Left cardiac atrium (tissue), 4 donors: ENCODE measurements at places on chromosomes 12 and 14. TPM values are rescaled to one million over a fixed set of nuclear protein-coding genes. Genes with fewer than 3 reads are reported as not detected.

The LMNTD1 gene
- total RNA-seq, result 0.58 TPM

The AKAP5 gene
- total RNA-seq, result 0.27 TPM

The CD163 gene
- total RNA-seq, result 186 TPM

The ABCC9 gene
- total RNA-seq, result 44.6 TPM

The REC8 gene
- 8.4 TPM for total RNA-seq

The AQP6 gene
- total RNA-seq, result 0.77 TPM

The KLRD1 gene
- total RNA-seq, result 3.6 TPM

The KRT74 gene
- total RNA-seq, result not detected

The REM2 gene
- 0.12 TPM for total RNA-seq

The ASCL1 gene
- total RNA-seq, result not detected

The KRT73 gene
- total RNA-seq, result not detected

The KLRC2 gene
- not detected for total RNA-seq

The LBHD2 gene
- total RNA-seq, result not detected

The CLEC9A gene
- total RNA-seq, result not detected

The PPP1CC gene
- total RNA-seq, result 174 TPM

The SYNE3 gene
- 24.6 TPM for total RNA-seq

The TGM1 gene
- total RNA-seq, result 5.5 TPM

The B4GALNT3 gene
- total RNA-seq, result 22.1 TPM

The SIX6 gene
- total RNA-seq, result not detected

The SLC6A15 gene
- 0.56 TPM for total RNA-seq

The OTX2 gene
- not detected for total RNA-seq

The TAS2R13 gene
- total RNA-seq, result 0.44 TPM

The PKP2 gene
- 148 TPM for total RNA-seq

The EXOC3L4 gene
- 0.92 TPM for total RNA-seq

The TSPAN31 gene
- 34.9 TPM for total RNA-seq

The KCNH5 gene
- 0.08 TPM for total RNA-seq

The KRT77 gene
- not detected for total RNA-seq

The TRHDE gene
- total RNA-seq, result 6.2 TPM

The SIVA1 gene
- 68.7 TPM for total RNA-seq

The DPY19L2 gene
- 35.3 TPM for total RNA-seq

The MVK gene
- 12.6 TPM for total RNA-seq

The DLGAP5 gene
- 0.29 TPM for total RNA-seq

The SOS2 gene
- 25.7 TPM for total RNA-seq

The KLHL33 gene
- 0.34 TPM for total RNA-seq

The HOXC12 gene
- not detected for total RNA-seq

The PHETA1 gene
- total RNA-seq, result 7.8 TPM
